ENCODE measurements at places on chromosomes 11 and 22.

- no peak for DNase-seq
These were observed 22.1 kb downstream of the YPEL1 start for GRCh38 chr22:21713428-21714058.

- no peak for DNase-seq
These were observed 35.5 kb downstream of the ACO2 start for GRCh38 chr22:41504397-41504796.

GRCh38 chr11:75400146-75400865, 988 bp downstream of the RPS3 start:
- peak; percentile 28 for DNase-seq

DNA sequence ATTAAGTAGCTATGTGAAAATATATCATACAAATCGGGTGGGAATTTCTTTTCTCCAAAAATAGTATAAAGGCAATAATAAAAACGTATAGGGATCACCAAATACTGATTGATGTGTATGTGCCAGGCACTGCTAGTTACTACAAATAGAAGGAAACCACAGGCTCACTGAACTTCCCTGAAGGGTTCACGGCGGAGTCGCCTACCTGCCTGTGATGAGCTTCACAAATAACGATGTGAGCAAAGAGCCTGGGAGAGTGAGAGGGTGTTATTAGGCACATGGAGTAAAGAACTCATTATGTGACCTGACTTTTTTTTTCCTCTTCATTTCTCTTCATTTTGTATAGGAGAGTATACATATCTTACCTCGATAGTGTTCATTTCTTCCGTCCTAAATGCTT, 36.0 kb upstream of the L3MBTL2 start:
- no peak for DNase-seq

GRCh38 chr22:35821654-35822053, 104.0 kb downstream of the APOL5 start:
- no peak for DNase-seq

- DNase-seq, result no peak
These were observed 302.0 kb downstream of the TBC1D22A start for GRCh38 chr22:47064416-47064815.

GRCh38 chr11:12354750-12355545, 22.4 kb upstream of the PARVA start:
- no peak for DNase-seq

DNA sequence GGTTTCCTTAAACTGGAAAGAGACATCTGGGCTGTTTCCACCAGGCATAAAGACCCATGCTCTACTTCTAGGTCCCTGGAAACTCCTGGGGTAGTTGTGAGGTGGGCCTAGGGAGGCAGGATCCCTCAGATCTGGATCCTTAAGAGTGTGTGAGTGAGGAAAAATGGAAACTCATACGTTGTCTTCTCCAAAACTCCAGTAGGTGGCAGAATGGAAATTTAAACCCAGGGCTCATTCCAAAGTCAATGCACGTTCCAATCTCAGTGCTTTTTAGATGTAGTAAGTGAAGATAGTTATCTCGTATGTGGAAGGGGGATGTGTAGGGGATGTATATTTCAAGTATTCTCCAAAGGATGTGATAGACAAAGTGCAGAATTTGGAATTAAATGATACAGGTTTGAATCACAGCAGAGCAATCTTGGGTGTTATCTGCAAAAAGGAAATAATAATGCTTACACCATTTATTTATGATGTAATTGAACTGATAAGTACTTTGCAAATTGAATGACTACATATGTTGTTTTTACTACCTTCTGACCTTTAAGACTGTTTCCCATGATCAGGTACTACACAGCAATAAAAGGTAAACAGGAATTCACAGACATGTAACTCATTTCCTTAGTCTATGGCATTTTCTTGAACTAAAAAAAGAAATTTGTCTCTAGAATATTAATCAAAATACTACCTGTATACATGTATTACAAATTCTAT, 13.1 kb upstream of the MMP1 start:
- no peak for DNase-seq

DNA sequence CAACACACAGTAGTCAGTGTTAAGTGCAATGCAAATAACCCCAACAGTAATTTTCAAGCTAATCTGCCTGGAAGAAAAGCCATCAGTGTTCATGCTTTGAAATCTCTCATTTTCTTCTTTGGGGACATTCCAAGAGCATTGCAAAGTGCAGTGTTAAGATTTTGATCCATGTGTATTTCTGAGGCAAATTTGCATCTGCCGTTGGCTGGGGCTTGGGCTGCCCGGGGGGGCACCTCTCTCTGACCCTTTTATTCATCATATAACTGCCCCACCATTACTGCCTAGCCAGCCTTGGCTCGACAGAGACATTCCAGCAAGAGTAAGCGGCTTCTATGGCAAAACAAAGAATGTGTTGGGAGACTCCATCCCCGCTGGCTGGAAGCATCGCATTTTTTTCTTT, 483.5 kb downstream of the BRD1 start:
- no peak for DNase-seq

GRCh38 chr11:66478729-66479393, 1.4 kb upstream of the DPP3 start:
- peak; percentile 23 for DNase-seq

- DNase-seq, result no peak
These were observed 46.9 kb downstream of the PAX6 start for GRCh38 chr11:31764261-31764660.

- DNase-seq, result no peak
These were observed 174.5 kb downstream of the CEP164 start for GRCh38 chr11:117502015-117502778.

DNA sequence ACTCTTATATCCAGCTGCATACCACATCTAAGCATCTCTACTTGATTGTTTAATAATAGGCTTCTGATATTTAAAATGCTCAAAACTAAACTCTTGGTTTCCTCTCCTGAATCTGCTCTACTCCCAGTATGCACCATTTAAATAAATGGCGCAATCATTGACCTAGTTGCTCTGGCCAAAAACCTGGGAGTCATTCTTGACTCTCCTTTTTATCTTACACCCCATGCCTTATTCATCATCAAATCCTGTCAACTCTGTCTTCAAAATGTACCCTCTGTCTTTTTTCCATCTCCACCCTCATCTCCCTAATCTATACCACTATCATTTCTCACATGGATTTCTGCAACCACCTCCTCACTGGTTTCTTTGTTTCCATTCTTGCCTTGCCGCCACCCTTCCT, 399.6 kb upstream of the CCDC90B start:
- DNase-seq, result no peak

DNA sequence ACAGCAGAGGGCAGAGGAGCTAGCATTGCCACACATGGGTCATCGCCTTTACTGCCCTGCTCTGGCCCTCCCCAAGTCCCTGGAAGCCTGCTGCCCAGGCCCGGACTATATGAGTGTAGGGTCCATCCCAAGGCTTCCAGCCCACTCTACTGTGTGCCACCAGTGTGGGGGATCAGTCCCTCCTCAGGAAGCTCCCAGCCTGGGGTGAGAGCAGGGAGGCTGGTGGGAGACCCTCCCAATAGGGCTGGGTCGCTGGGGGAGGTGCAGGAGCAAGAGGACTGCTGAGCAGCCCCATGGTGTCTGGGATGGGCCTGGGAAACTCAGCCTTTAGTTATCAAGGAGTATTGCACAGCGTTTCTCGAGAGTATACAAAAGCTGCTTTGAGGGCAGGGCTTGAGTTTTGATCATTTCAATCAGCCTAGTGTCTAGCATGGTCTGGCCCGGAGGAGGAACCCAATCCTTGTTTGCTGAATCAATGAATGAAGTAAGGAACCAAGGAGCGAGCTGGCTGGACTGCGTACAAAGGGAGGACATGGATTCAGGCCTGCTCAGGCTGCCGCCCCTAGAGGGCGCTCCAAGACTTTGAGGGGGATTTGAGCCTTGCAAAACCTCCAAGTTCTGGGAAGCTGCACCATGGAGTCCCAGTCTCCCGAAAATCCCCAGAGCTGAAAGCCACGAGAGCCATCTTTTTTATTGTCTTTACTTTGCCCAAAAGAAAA, 89.0 kb upstream of the PARVA start:
- DNase-seq, result peak; percentile 12

DNA sequence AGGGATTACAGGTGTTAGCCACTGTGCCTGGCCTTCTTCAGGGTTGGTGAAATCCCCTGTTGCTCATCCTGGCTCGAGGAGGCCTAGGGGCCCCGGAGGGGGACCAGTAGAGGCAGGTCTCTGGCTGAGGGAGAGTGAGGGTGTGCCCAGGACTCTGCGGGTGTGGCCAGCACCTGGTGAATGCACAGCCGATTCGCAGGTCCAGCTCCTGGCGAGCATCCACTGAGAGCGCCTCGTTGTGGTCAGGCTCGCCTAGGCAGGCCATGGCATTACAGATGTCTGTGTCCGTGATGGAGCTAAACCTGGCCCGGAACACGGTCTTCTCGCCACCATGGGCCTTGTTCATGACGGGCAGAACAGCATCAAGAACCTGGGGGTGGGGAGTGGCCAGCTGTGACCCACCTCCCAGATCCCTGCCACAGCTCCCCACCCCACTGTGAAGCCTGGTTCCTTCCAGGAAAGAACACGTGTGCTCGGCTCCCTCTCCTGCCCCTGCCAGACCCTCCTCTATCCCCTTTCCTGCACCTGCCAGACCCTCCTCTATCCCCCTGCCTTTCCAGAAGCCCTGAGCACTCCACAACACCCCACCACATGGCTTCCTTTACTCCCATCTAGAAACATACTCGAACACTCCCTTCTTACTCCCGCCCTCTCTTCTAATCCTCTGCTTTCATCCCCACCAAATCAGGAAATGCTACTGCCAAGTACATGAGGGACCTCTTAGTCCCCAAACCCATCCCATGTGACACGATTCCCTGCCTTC, 12.4 kb downstream of the TOP3B start:
- DNase-seq, result no peak

DNA sequence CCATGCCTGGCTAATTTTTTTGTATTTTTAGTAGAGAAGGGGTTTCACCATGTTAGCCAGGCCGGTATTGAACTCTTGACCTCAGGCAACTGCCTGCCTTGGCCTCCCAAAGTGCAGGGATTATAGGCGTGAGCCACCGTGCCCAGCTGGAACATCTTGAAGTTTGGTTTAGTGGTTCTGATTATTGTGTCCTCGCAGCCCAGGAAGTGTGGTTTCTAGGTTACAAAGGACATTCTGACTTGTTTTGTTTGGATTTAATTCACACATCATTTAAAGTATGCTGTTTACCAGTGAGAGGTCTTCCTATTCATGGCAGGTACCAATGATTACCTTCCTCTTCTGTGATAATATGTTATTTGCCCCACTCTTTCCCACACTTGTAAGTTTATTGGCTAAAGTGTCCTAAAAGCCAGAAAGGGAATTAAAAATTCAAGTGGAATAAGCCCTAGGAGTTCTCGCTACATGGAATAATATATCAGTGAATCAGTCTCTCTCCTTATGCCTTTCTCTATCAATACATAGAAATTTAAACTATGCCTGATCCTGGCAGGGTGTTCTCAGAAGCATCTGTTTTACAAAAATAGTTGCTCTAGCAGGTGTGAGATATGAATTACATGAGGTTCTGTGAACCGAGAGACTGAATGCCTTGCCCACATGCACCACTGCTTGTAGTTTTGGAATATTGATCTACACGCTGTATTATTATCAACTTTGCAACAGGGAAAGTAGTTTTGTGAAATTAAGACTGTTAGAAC, 263.1 kb downstream of the DDX10 start:
- DNase-seq, result no peak

DNA sequence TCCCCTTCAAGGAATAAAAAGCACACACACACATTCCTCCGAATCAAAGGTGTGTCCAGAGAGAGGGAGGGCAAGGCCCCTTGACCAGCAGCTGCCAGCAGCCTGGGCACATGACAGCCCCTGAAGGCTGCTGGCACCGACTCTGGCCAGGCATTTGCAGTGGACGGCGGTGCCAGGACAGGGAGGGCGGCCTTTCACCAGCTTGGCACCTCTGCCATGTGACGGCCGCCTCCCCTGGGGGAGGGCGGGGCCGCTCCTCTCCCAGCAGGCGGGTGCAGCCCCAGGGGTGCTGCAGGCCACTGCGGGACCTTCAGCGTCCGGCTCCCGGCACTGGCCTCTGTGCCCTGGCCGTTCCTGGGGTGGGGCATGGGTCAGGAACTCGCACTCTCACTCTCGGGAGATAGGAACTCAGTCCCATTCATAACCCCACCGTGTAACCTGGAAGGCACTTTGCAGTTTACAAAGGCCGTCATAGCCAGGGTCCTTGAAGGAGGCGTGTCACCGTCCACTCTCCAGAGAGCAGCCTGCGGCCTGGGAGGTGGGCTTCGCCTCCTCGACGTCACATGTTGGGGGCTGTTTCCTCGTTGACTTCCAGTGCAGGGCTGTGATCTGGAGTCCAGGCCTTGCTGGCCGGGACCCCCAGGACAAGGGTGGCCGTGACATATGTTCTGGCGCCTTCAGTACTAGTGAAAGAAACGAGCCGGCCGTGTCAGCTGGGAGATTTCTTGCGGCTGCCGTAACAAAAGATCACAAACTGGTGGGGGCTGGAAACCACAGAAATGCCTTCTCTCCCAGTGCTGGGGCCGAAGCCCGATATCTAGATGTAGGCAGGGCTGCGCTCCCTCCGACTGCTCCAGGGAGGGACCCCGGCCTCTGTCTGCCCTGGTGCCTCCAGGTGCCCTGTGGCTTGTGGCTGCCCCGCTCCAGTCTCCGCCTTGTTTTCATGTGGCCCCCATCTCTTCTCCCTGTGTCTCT, 39.9 kb upstream of the SMIM38 start:
- DNase-seq, result no peak

DNA sequence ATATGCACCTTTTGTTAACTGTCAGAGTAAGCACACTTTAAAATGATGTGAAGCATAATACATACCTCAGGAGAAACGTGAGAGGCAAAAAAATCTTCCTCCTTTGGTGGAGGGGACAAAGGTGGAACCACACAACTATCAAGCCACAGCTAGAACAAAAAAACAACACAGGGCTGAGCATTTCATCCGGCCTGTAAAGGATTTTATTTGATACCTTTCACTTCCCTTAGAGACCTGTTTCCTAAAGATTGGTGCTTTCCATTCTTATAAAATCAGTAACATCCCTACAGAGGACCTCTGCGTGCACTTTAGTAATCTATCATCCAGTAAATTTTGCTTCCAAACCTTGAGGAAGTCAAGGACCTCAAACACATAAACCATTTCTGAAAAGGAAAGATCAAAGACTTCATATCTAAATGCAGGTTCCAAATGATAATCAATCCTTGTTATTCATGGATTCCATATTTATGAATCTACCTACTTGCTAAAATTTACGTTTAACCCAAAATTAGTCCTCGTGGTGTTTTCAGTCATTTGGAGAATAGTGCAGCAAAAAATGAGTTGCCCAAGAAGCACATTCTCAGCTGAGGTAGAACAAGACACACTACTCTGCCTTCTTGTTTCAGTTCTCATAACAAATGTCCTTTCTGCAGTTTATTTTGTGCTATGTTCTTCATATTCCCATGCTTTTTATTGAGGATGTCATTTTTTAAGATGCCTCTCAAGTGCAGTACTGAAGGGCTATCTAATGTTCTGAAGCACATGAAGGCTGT, 22.7 kb downstream of the ARFGAP3 start:
- no peak for DNase-seq

- DNase-seq, result no peak
These were observed 13.9 kb upstream of the NFAM1 start for GRCh38 chr22:42446151-42446550.

- DNase-seq, result no peak
These were observed 305.0 kb downstream of the TBC1D22A start for GRCh38 chr22:47067321-47067890.

Data from central memory CD4-positive, alpha-beta T cell (primary cell).